ENCODE measurements at places on chromosomes 5 and 9.

GRCh38 chr5:3099954-3100353 is 348.5 kb upstream of the IRX2 start:
- no peak for DNase-seq

GRCh38 chr9:109020581-109021511 is 7.5 kb upstream of the CTNNAL1 start:
- DNase-seq, result no peak

GRCh38 chr9:107976767-107977166 is 487.2 kb upstream of the KLF4 start:
- no peak for DNase-seq

DNA sequence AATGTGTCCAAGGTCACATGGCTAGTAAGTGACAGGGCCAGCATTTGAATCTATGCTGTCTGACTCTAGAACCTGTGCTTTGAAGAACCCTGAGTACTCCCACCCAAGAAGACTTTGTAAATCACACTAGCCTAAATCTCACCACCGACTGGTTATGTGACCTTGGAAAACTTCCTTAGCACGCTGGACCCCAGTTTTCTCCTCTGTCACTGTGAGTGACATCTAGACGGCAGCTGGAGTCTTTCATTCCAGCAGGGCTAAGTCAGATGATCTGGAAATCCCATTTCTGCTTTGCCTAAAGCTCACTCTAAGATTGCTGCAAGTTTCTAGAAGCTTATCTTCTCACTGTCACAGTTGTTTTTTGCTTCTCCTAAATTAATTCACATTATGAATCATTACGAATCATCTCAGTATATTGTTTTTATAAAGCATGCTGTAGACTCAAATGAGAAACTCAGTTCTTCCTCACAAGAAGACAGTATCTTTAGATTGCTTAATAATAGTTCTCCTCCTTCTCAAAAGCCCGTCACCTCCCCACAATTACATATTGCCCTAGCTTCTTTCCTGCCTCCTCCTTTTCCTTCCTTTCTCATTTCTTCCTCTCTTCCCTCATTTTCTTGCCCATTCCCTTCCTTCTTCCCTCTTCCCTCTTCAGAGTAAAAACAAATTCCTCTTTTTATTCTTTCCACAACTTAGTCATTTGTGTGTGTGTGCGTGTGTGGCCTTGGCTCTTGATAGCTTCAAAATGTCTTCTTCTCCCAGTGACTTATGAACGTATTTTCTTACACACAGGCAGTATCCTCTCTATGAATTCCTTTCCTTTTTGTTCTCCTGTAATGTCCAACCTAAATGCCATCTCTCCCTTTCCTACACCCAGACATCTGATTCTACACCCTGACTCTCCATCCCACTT is 16.8 kb downstream of the ALDOB start:
- peak; percentile 37 for DNase-seq

DNA sequence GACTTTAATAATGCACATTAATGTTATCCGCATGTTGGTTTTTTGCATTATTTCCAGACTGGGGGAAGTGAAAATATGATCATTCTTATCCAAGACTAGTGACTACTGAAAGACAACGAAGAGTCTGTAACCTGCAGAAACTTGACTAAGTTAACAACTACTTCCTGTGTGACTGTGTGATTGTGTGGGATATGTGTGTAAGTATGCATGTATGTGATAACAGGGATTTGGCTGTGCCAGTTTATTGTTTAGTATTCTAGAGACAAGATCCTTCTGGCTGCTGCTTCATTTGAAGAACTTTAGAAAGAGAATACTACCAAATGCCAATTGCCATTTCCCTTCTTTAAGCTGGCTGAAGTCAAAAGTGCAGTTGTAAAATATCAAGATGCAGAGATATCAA is 375.7 kb upstream of the PRR16 start:
- DNase-seq, result no peak

GRCh38 chr5:16663840-16664239 is 47.0 kb upstream of the RETREG1 start:
- DNase-seq, result no peak

GRCh38 chr5:83524345-83524744 is 52.8 kb downstream of the VCAN start:
- no peak for DNase-seq

GRCh38 chr9:12318732-12319685 is 374.2 kb upstream of the TYRP1 start:
- DNase-seq, result no peak

- no peak for DNase-seq
Observed at GRCh38 chr5:127762412-127762811, 59.2 kb downstream of the CCDC192 start.
